ENCODE measurements at places on chromosomes 6 and 20.

DNA sequence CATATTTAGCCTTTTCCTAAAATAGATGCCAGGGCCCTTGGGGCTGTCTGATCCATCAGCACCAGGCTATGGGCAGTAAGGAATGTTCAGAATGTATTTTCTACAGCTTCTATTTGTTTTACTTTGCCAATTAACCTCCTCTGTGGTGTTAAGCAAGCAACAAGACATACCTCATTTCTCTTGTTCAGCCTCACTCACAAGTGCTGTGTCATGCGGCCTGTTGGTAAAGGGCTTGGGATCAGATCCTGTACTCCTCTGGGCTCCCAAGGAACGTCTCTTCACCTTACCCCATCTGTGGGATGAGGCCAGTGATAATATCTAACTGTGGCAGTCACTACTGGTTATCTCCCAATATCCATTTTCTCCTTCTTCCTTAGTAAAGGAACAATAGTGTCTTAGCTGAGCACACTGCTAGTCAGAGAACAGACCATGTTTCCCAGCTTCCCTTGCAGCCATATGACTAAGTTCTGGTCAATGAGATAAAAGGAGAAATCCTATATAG lies 7.0 kb upstream of the DSTN start:
- peak; percentile 90 for DNase-seq

DNA sequence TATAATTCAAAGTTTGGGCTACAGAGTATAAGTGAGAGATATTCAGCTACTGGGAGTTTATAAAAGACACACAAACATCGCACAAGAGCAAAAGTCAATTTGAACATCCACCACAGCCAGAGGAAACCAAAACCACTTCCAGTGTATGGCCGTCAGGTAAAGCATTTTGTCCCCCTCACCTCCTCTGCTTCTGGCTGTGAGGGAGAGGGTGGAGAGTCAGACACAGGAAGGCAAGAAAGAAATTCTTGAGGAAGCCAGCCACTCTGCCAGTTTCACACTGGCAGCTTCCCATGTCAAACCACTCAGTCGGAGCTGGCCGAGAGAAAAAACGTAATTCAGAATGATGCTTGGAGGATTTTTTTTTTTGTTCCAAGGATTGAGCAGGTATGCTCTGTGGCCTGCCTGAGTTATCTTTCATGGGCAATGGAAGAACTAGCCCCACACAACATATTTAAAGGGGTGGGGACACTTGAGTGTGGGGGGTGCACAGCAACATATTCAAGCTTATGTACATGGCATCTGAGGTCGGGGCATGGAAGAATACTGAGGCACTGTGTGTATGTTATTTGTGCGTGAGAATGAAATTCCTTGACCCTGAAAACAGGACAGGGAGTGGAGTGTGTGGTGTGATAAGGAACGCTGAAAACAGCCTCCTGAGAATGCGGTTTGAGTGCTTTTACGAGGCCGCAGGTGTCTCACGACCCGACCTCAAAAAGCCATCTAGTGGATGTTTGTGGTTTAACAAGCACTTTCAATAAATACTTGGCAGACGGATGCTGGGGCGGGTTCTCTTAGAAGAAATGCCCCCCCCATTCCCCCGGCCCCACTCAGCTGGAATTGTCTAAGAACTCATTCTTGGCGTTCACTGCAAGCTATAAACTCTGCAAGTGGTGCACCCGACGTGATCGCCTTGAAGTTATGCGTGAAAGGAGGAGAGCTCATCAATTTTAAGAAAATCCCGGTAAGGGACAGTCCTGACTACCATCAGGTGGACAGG lies 27.5 kb upstream of the ZBTB22 start:
- peak; percentile 31 for DNase-seq

GRCh38 chr6:20447581-20448132 lies 46.0 kb downstream of the E2F3 start:
- DNase-seq, result no peak

GRCh38 chr20:19403549-19403948 lies 191.1 kb downstream of the SLC24A3 start:
- no peak for DNase-seq

- no peak for DNase-seq
Measured at GRCh38 chr6:113048741-113049140, 701.6 kb downstream of the RFPL4B start.

- DNase-seq, result no peak
Measured at GRCh38 chr20:47356220-47356525, 326 bp downstream of the ZMYND8 start.

- no peak for DNase-seq
Measured at GRCh38 chr6:85058806-85059205, 294.4 kb upstream of the TBX18 start.

- DNase-seq, result no peak
Measured at GRCh38 chr20:56933331-56933698, 304.2 kb downstream of the TFAP2C start.

DNA sequence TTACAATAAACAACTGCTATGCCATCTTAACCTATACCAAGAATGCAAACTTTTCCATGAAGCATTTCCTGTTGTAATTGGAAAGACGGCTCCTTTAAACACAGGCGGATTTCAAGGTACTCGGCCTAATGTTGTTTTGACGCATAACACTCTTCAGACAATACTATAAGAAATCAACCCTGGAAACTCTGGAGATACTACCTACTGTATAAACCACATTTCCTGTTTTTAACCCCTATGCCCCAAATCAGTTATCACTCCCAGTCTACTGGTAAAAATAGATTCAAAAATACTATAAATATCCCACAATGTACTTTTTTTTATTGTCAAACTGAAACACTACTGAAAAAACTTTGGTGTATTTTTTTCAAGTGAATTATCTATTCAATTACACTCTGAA lies 118.1 kb downstream of the IRF4 start:
- no peak for DNase-seq

DNA sequence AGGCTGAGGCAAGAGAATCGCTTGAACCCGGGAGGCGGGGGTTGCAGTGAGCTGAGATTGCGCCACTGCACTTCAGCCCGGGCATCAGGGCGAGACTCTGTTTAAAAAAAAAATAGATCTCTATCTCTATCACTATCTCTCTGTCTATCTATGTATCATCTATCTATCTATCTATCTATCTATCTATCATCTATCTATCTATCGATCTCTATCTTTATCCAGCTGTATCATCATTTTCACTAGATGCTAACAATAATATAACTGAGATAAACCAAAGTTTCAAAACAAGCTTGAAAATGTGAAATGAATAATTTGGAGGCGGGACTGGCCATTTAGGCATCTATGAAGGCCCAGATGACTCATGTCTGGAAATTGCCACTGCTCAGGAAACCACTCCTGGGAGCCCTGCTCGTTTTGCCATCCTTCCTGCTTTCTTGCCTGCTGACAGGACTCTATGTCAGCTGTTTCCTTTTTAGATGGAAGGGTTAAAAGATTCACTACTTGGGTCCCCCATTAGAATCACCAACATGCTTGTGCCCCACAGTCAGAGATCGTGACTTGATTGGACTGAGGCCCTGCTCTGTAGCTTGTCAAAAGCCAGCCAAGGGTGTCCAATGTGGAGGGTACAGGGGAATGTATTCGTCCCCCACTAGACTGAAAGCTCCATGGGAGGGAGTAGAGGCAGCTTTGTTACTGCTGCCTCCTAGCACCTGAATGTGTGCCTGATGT lies 61.7 kb downstream of the UTRN start:
- peak; percentile 44 for DNase-seq

All from GM04503 (cell line).